ENCODE measurements at places on chromosomes 5 and 9. TPM values are rescaled to one million over a fixed set of nuclear protein-coding genes. Genes with fewer than 3 reads are reported as not detected.

The C9orf153 gene
- 0.69 TPM for total RNA-seq

The MARCHF11 gene
- total RNA-seq, result not detected

The SIT1 gene
- not detected for total RNA-seq

The MARCOL gene
- total RNA-seq, result not detected

The ANAPC2 gene
- total RNA-seq, result 74.3 TPM

The CNTNAP3B gene
- 7.4 TPM for total RNA-seq

The TBC1D2 gene
- 8.4 TPM for total RNA-seq

The QRFP gene
- not detected for total RNA-seq

The PCDH1 gene
- 5.5 TPM for total RNA-seq

The SURF2 gene
- total RNA-seq, result 15.8 TPM

DNA sequence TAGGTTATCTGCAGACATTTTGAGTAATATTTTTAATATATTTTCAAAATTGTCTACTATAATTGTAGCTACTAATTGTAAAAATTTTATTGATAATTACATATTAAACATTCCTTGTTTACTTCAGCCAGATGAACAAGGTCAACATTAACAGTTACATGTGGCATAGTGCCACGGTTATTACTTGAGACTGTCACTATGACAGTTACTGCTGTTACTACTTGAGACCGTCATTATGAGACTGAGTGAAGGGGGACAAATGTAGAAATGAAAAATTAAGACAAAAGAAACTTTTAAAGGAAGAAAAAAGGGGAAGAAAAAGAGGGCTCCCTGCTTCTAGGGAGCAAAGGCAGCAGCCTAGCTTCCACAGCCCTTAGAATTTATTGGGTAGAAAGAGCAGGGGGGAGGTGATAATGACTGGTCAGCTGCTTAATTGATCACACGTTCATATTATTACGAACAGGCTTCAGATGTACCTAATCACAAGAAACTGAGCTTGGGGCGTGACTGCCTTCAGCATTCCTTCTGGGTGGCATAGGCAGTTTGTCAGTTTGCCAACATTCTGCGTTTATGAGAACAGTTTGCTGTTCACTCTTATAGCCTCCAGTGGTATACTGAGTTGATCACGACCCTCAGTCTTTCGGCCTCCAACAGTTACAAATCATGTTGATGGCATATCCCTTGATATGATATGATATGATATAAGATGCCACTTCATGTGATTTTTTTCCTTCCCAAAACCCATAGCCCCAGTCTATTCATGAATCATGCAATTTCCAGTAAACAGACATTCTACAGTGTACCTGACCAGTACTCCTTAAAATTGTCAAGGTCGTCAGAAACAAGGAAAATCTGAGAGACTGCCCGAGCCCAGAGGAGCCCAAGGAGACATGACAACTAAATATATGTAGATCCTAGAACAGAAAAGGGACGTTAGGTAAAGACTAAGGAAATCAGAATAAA, 13.1 kb downstream of the MARCHF6 start:
- no peaks in the 10 kb centered on the region for H3K27me3 ChIP-seq
- no peak overlapping the region for H3K4me3 ChIP-seq
- H3K36me3 ChIP-seq, result peaks cover 8% of the 10 kb centered on the region

GRCh38 chr5:39426051-39426745, 1.4 kb upstream of the DAB2 start:
- H3K4me3 ChIP-seq, result peak overlapping the region; percentile 51
- DNase-seq, result no peak
- H3K27ac ChIP-seq, result no peak overlapping the region
- H3K36me3 ChIP-seq, result no peaks in the 10 kb centered on the region
- peaks cover 37% of the 10 kb centered on the region for H3K4me1 ChIP-seq

DNA sequence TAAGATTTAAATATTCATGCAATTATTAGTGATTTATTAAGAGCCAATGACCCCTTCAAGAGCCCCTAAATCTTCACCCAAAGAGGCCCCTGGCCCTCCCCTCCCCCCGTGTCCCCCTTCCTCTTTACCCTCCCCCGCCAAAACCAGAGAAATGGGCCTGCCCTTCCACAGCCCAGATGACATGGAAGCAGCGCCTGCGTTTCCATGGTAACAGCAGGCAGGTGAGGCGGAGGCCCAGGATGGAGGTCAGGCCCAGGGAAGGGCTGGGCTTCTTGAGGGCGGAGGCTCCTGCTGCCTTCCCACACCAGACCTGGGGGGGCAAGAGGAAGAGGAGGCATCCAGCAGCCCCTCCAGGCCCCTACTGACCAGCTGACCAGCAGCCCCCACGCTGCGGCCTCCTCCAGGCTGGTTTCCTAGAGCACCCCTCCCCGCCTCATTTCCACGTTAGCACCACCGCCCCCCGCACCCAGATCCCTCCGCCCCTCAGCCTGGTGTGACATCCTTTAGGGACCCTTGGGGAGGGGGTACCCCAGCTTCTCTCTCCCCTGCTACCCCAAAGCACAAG, 37.4 kb downstream of the UNC5A start:
- H3K27ac ChIP-seq, result no peak overlapping the region
- DNase-seq, result no peak
- peaks cover 26% of the 10 kb centered on the region for H3K27me3 ChIP-seq
- H3K4me1 ChIP-seq, result no peaks in the 10 kb centered on the region
- no peak overlapping the region for H3K4me3 ChIP-seq
- H3K36me3 ChIP-seq, result no peaks in the 10 kb centered on the region

DNA sequence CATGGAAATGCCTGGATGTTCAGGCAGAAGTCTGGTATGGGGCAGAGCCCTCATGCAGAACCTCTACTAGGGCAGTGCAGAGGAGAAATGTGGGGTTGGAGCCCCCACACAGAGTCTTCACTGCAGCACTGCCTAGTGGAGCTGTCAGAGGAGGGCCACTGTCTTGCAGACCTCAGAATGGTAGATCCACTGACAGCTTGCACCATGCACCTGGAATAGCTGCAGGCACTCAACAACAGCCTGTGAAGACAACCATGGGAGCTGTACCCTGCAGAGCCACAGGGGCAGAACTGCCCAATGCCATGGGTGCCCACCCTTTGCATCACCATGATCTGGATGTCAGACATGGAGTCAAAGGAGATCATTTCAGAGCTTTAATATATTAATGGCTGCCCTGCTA, 36.9 kb downstream of the TRIP13 start:
- H3K4me1 ChIP-seq, result peaks cover 1% of the 10 kb centered on the region
- H3K27ac ChIP-seq, result no peak overlapping the region
- no peak overlapping the region for H3K4me3 ChIP-seq
- peaks cover 62% of the 10 kb centered on the region for H3K27me3 ChIP-seq

- peaks cover 20% of the 10 kb centered on the region for H3K27me3 ChIP-seq
- H3K36me3 ChIP-seq, result peaks cover 3% of the 10 kb centered on the region
- DNase-seq, result no peak
- peaks cover 13% of the 10 kb centered on the region for H3K4me1 ChIP-seq
- no peak overlapping the region for H3K27ac ChIP-seq
Measured at GRCh38 chr9:109418827-109419226, 79.3 kb downstream of the PTPN3 start.

DNA sequence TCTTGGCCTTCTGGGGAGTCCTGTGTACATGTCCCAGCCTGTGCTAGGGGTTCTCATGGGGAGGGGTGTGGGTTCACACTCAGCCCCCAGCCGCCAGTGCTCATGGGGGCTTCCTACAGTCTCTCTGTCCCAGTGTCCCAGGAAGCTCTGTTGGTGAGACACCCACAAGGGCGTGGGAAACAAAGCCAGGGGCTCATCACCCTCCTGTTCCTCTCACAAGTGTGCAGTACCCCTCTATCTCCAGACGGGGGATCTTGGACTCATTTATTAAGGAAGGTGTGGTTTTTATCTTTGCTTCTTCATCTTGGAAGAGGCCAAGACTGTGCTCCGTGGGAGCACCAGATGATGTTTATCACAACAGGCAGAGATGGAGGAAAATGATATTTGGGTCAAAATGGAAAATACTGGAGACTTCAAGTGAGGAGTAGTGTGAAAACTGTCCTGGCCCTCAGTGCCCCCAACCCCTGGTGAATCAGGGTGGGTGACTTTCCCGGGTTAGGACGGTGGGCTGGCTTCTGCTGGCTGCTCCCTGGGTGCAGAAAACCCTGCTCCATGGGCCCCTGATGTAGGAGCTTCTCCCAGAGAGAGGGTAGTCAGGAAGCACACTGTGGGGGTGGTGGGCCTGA, 15.2 kb downstream of the TMEM171 start:
- H3K4me3 ChIP-seq, result no peak overlapping the region
- no peaks in the 10 kb centered on the region for H3K36me3 ChIP-seq
- peaks cover 3% of the 10 kb centered on the region for H3K27me3 ChIP-seq
- DNase-seq, result no peak
- H3K27ac ChIP-seq, result no peak overlapping the region

DNA sequence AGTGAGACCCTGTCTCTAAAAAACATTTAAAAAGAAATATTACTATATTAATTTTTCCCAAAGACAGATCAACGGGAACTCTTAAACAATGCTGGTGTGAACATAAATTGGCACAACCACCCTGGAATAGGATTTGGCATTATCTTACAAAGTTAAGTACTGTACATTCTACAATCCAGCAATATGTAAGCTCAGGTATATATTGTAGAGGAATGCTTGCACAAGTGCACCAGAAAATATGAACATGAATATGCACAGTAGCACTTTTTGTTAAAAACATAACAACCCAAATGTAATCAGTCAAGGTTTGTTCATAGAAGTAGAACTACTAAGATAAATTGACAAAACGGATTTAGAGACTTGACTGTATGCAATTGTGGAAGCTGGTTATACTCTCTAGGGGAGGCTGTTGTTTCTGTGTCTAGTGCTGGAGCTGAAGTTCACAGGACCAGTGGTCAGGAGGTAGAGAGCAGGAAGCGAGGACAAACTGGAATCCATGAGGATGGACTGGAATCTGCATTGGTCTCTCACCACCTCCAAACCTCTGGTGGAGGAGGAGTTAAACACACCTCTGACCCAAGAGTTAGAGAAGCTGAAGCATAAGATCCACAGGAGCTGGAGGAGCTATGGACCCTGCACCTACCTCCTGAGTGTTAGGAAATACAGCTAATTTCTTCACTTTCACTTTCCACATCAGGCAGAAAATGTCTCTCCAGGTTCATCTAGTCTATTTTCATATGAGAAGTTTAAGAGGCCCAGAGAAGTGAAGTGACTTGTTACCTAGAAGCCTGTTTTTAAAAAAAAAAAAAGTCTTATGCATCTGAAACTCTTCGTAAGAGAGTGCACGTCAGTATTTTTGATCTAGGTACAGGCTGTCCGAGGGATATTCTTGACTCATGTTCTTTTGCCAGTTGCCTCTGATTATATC, 20.3 kb upstream of the RIC1 start:
- no peaks in the 10 kb centered on the region for H3K27me3 ChIP-seq
- H3K4me3 ChIP-seq, result no peak overlapping the region
- peaks cover 5% of the 10 kb centered on the region for H3K4me1 ChIP-seq
- H3K27ac ChIP-seq, result no peak overlapping the region
- peaks cover 2% of the 10 kb centered on the region for H3K36me3 ChIP-seq
- no peak for DNase-seq

- H3K4me1 ChIP-seq, result peaks cover 11% of the 10 kb centered on the region
- H3K27ac ChIP-seq, result no peak overlapping the region
- no peak for DNase-seq
- no peak overlapping the region for H3K4me3 ChIP-seq
- H3K36me3 ChIP-seq, result no peaks in the 10 kb centered on the region
- H3K27me3 ChIP-seq, result no peaks in the 10 kb centered on the region
Measured at GRCh38 chr9:15160673-15161072, 146.3 kb downstream of the TTC39B start.

- DNase-seq, result no peak
- no peaks in the 10 kb centered on the region for H3K36me3 ChIP-seq
- H3K27me3 ChIP-seq, result no peaks in the 10 kb centered on the region
- H3K4me3 ChIP-seq, result no peak overlapping the region
- H3K27ac ChIP-seq, result no peak overlapping the region
Measured at GRCh38 chr5:60514152-60514551, 185.8 kb downstream of the DEPDC1B start.

GRCh38 chr9:73689051-73689870, 537.6 kb downstream of the ANXA1 start:
- no peaks in the 10 kb centered on the region for H3K27me3 ChIP-seq
- DNase-seq, result no peak
- H3K36me3 ChIP-seq, result no peaks in the 10 kb centered on the region
- H3K4me1 ChIP-seq, result no peaks in the 10 kb centered on the region

DNA sequence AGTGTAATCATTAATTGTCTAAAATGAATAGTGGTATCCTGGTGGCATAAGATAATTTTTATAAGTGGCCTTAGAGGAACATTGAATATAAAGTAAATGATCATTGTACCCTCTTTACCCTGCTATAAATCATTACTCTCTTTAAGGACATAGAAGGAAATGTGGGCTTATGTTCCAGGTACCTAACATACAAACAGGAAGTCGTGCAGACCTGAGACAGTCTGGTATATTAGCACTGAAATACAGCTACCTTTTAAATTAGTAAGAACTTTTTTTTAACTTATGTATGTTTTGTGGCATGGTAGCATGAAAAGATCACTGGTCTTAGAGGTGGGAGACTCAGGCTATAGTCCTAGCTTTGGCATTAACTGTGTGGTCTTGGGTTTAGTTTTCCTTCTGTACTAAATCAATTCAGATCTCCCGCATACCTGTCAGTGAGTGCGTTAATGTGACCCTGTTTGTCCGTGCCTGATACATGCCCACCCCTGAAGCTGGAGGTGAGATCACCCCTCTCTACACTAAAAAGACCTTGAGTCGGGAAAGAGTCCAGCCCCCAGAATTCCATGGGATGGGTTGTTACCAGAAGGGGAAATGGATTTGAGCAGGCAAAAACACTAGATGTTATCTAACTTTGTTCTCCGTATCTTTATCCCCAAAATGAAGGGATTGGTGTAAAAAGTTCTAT, 59.4 kb upstream of the ERBIN start:
- DNase-seq, result no peak
- H3K27me3 ChIP-seq, result no peaks in the 10 kb centered on the region
- H3K4me1 ChIP-seq, result peaks cover 4% of the 10 kb centered on the region

DNA sequence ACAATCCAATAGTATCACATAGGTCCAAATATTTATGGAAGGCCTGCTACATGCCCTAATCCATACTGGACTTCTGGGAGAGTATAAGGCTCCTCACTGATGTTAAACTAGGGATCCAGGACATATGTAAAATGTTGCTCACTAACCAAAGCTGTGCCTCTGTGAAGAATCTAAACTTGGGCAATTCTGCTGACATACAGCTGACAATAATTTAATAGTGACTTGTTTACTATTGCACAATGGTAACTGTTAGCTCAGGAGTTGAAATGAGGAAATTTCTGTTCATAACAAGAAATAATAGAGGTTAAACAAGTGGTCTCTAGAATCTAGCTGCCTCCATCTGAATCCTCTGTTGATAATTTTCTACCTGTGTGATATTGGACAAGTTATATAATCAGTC, 14.9 kb upstream of the CTXN3 start:
- no peak overlapping the region for H3K4me3 ChIP-seq
- DNase-seq, result no peak
- peaks cover 4% of the 10 kb centered on the region for H3K27me3 ChIP-seq
- H3K27ac ChIP-seq, result no peak overlapping the region
- no peaks in the 10 kb centered on the region for H3K4me1 ChIP-seq

Data from progenitor cell of endocrine pancreas (in vitro differentiated cells).